Osteoblast (primary cell): ENCODE measurements at places on chromosomes 5 and 9. TPM values are rescaled to one million over a fixed set of nuclear protein-coding genes. Genes with fewer than 3 reads are reported as not detected.

Gene LCN15
- total RNA-seq = not detected in 2 replicates

Gene SURF4
- total RNA-seq = 366 and 392 TPM in 2 replicates

Gene FAM78A
- total RNA-seq = 0.36 and 0.59 TPM in 2 replicates

Gene CNTFR
- total RNA-seq = under 0.01 TPM in 1 of 2 replicates, not detected in the other

Gene TPM2
- 911 and 946 TPM in 2 replicates for total RNA-seq

Gene C9orf50
- total RNA-seq = under 0.01 and 0.36 TPM in 2 replicates

Gene CTNND2
- total RNA-seq = not detected in 2 replicates

Gene AHRR
- total RNA-seq = 52.2 and 54.6 TPM in 2 replicates

Gene PCDHGC4
- 2.9 and 3.8 TPM in 2 replicates for total RNA-seq

Gene NR5A1
- total RNA-seq = not detected in 2 replicates

Gene IFNA2
- not detected in 2 replicates for total RNA-seq

Gene RAB3C
- total RNA-seq = not detected in 2 replicates

Gene DND1
- 0.59 TPM in 1 of 2 replicates, not detected in the other for total RNA-seq

Gene DPH7
- 20.3 and 26.2 TPM in 2 replicates for total RNA-seq

Gene PCDHGA2
- 2.7 and 2.9 TPM in 2 replicates for total RNA-seq

Gene TMEM215
- total RNA-seq = not detected in 2 replicates

Gene AFAP1L1
- 1.1 and 1.5 TPM in 2 replicates for total RNA-seq

Gene SV2C
- not detected in 2 replicates for total RNA-seq
